ENCODE measurements at places on chromosomes 1 and 21. TPM values are rescaled to one million over a fixed set of nuclear protein-coding genes. Genes with fewer than 3 reads are reported as not detected.

DNA sequence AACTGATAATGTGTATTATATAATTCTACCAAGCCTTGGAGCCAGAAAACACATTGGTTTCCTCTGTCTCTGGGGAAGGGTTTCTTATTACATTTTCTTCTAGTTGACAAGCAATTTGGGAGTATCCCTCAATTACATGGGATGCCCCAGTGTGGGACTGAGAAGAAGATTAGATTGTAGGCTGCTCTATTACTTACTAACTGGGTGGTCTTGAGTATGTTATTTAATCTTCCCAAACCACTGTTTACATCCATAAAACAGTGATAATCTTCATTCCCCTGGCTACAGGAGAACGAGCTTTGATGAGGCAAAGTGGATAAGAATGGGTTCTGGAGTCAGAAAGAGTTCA lies 105.8 kb downstream of the TSEN15 start:
- peaks cover 8% of the 10 kb centered on the region for H3K4me1 ChIP-seq
- no peak for DNase-seq
- H3K27ac ChIP-seq, result no peak overlapping the region

- no peak overlapping the region for H3K27ac ChIP-seq
- no peak for DNase-seq
- H3K4me3 ChIP-seq, result no peak overlapping the region
- no peaks in the 10 kb centered on the region for H3K36me3 ChIP-seq
These were observed 167.5 kb upstream of the CAMK1G start for GRCh38 chr1:209416039-209416438.

DNA sequence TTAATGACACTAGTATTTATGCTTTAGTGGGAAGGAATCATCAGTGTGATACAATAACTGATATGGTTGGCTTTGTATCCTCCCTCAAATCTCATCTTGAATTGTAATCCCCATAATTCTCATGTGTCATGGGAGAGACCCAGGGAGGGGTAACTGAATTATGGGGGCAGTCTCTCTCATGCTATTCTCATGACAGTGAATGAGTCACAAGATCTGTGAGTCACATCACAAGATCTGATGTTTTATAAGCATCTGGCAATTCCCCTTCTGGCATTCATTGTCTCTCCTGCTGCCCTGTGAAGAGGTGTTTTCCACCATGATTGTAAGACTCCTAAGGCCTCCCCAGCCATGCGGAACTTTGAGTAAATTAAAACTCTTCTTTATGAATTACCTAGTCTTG lies 1760.3 kb downstream of the NCAM2 start:
- no peaks in the 10 kb centered on the region for H3K27me3 ChIP-seq
- H3K4me1 ChIP-seq, result no peaks in the 10 kb centered on the region
- H3K4me3 ChIP-seq, result no peak overlapping the region
- H3K27ac ChIP-seq, result no peak overlapping the region
- H3K36me3 ChIP-seq, result no peaks in the 10 kb centered on the region

Gene CFAP74
- not detected for total RNA-seq

DNA sequence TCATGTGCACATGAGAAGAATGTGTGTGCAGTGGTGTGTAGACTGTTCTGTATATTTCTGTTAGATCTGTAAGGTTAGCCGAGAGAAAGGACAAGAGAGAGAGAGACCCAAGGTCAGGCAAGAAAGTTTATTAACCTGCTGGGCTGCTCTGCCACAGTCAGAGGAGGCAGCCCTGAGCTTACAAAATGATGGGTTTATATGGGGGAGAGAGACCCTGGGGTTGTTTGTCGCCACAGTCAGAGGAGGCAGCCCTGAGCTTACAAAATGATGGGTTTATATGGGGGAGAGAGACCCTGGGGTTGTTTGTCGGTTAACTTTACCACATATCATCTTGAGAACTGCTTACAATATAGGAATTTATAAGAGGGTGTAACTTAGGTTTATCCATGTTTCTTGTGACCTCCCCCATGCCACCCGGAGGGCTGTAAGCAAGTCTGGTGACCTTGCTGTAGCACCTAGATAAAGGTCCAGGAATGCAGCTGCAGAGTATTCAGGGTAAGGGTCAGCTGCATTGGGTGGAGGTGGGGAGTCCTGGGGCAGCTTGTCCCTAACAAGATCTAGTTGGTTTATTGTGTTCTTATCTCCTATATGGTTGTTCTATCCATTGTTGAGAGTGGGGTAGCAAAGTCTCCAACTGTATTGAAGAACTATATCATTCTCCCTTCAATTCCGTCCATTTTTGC lies 9.3 kb upstream of the ZBTB40 start:
- no peaks in the 10 kb centered on the region for H3K4me1 ChIP-seq
- no peak overlapping the region for H3K27ac ChIP-seq
- H3K4me3 ChIP-seq, result no peak overlapping the region
- no peaks in the 10 kb centered on the region for H3K36me3 ChIP-seq
- H3K27me3 ChIP-seq, result no peaks in the 10 kb centered on the region

DNA sequence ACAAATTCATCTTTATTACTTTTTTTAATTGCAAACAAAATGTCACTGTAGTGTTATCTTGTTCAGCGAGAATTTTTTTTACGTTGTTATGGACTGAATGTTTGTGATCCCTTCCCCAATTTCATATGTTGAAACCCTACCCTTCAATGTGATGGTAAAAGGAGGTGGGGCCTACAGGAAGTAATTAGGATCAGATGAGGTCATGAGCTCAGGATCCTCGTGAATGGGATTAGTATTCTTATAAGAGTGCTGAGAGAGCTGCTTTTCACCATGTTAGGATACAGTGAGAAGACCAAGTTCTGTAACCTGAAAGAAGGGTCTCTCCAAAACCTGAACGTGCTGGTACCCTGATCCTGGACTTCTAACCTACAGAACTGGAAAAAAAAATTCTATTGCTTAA lies 646.0 kb upstream of the TMPRSS15 start:
- H3K27ac ChIP-seq, result no peak overlapping the region
- no peaks in the 10 kb centered on the region for H3K27me3 ChIP-seq

Gene OR6F1
- not detected for total RNA-seq

GRCh38 chr1:112515311-112516009 lies 6.7 kb downstream of the WNT2B start:
- H3K27ac ChIP-seq, result no peak overlapping the region
- H3K4me1 ChIP-seq, result no peaks in the 10 kb centered on the region
- H3K4me3 ChIP-seq, result no peak overlapping the region
- H3K27me3 ChIP-seq, result no peaks in the 10 kb centered on the region
- no peaks in the 10 kb centered on the region for H3K36me3 ChIP-seq

- no peaks in the 10 kb centered on the region for H3K36me3 ChIP-seq
- H3K4me1 ChIP-seq, result no peaks in the 10 kb centered on the region
- no peak overlapping the region for H3K27ac ChIP-seq
- H3K27me3 ChIP-seq, result no peaks in the 10 kb centered on the region
- H3K4me3 ChIP-seq, result no peak overlapping the region
These were observed 27.7 kb upstream of the DYRK1A start for GRCh38 chr21:37338671-37339551.

- DNase-seq, result no peak
- peak overlapping the region; percentile 18 for H3K27ac ChIP-seq
- H3K4me3 ChIP-seq, result no peak overlapping the region
These were observed 29.4 kb downstream of the VAV3 start for GRCh38 chr1:107935396-107936064.

Gene ZNF281
- total RNA-seq, result 20.7 TPM

GRCh38 chr1:65230731-65231481 lies 78.4 kb upstream of the DNAJC6 start:
- H3K36me3 ChIP-seq, result no peaks in the 10 kb centered on the region
- no peak for DNase-seq
- no peaks in the 10 kb centered on the region for H3K4me1 ChIP-seq
- H3K27me3 ChIP-seq, result no peaks in the 10 kb centered on the region
- H3K4me3 ChIP-seq, result no peak overlapping the region

Gene CD53
- total RNA-seq, result 386 TPM

Gene UCHL5
- 24.9 TPM for total RNA-seq

Gene SLFNL1
- total RNA-seq, result 0.47 TPM

- H3K27ac ChIP-seq, result peak overlapping the region; percentile 59
- peaks cover 67% of the 10 kb centered on the region for H3K4me1 ChIP-seq
- H3K27me3 ChIP-seq, result no peaks in the 10 kb centered on the region
These were observed 26.0 kb downstream of the S1PR1 start for GRCh38 chr1:101262630-101263348.

DNA sequence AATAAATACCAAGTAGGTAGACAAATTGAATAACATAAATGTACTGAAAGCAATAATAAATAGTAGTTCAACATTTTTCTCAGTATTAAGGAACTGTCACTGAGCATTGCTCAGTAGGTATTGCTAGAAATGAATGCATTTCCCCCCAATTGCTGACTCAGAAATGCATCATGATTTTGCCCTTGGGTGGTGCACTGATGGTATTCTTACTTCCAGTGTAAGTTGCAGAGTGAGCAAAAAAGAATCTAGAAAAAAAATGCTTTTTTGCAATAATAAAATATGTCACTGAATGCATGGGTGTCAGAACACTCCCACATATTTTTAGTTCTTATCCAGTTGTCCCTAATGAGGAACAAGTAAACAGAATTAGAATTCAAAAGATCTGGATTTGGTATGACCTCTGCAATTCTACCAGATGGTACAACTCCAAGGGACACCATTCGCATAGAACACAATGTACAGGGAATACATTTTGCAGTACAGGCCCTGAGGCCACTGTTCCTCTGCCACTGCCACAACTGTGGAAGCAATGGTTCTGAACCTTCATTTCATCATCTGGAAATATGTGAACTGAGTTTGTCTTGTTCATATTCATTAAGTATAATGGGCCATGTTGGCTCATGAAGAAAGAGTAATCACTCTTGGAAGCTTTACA lies 78.0 kb downstream of the ATP6V1G3 start:
- DNase-seq, result no peak
- H3K27me3 ChIP-seq, result no peaks in the 10 kb centered on the region
- H3K27ac ChIP-seq, result no peak overlapping the region
- H3K4me1 ChIP-seq, result no peaks in the 10 kb centered on the region

Gene SSBP3
- total RNA-seq, result 51.5 TPM

GRCh38 chr1:24860841-24861240 lies 69.2 kb downstream of the RUNX3 start:
- H3K4me1 ChIP-seq, result peaks cover 28% of the 10 kb centered on the region
- H3K4me3 ChIP-seq, result no peak overlapping the region
- peaks cover 4% of the 10 kb centered on the region for H3K27me3 ChIP-seq

GRCh38 chr21:31334648-31335121 lies 9.4 kb downstream of the TIAM1 start:
- H3K4me3 ChIP-seq, result no peak overlapping the region
- no peak overlapping the region for H3K27ac ChIP-seq
- DNase-seq, result no peak
- H3K4me1 ChIP-seq, result no peaks in the 10 kb centered on the region

Gene EFCAB14
- total RNA-seq, result 78.2 TPM

DNA sequence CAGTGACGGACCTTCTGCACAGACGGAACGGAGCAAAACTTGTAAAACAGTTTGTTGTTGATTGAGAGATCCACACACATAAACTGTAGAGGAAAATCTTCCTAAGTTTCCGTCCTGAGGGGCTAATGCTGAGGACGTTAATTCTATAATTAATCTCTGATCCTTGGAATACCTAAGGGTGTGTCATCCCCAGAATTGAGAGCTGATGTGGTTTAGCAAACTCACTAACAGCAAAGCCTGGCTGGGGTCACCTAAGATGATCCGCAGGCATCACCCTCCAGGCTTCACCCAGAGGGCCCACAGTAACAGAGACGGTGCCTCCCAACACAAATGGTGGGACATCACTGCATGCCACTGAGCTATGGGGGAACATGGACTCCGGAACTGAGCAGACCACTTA lies 97.5 kb downstream of the SMYD2 start:
- no peaks in the 10 kb centered on the region for H3K4me1 ChIP-seq
- no peaks in the 10 kb centered on the region for H3K36me3 ChIP-seq
- DNase-seq, result no peak
- H3K27me3 ChIP-seq, result no peaks in the 10 kb centered on the region

GRCh38 chr1:29532751-29533150 lies 296.4 kb downstream of the PTPRU start:
- H3K27me3 ChIP-seq, result no peaks in the 10 kb centered on the region
- no peaks in the 10 kb centered on the region for H3K4me1 ChIP-seq
- H3K27ac ChIP-seq, result no peak overlapping the region

DNA sequence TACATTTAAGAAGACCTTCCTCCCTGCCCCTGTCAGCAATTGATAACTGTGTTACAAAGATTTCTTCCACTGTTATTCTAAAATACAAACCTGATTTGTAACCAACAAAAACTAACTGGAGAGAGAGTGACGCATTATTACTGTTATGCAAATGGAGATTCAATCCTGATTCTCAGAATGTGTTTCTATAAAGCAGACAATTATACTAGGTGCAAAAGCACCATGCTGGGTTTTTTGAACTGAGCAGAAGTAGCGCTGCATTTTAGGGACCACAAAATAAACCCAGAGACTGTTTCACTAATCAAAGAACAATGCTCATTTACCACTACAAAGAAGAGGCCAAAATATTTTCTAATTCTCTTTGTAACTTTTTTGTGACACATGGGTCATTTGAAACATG lies 13.6 kb upstream of the GBP6 start:
- no peaks in the 10 kb centered on the region for H3K27me3 ChIP-seq
- H3K4me1 ChIP-seq, result no peaks in the 10 kb centered on the region
- H3K4me3 ChIP-seq, result no peak overlapping the region
- no peak overlapping the region for H3K27ac ChIP-seq

Gene C1orf141
- total RNA-seq, result not detected

- DNase-seq, result no peak
- H3K36me3 ChIP-seq, result no peaks in the 10 kb centered on the region
- H3K27ac ChIP-seq, result no peak overlapping the region
- no peaks in the 10 kb centered on the region for H3K4me1 ChIP-seq
These were observed 39.4 kb upstream of the GADD45A start for GRCh38 chr1:67645495-67646144.

GRCh38 chr1:198575798-198576641 lies 35.5 kb upstream of the ATP6V1G3 start:
- no peak for DNase-seq
- H3K36me3 ChIP-seq, result no peaks in the 10 kb centered on the region
- H3K27me3 ChIP-seq, result no peaks in the 10 kb centered on the region
- H3K4me1 ChIP-seq, result no peaks in the 10 kb centered on the region

Gene RPL11
- total RNA-seq, result 2,043 TPM

DNA sequence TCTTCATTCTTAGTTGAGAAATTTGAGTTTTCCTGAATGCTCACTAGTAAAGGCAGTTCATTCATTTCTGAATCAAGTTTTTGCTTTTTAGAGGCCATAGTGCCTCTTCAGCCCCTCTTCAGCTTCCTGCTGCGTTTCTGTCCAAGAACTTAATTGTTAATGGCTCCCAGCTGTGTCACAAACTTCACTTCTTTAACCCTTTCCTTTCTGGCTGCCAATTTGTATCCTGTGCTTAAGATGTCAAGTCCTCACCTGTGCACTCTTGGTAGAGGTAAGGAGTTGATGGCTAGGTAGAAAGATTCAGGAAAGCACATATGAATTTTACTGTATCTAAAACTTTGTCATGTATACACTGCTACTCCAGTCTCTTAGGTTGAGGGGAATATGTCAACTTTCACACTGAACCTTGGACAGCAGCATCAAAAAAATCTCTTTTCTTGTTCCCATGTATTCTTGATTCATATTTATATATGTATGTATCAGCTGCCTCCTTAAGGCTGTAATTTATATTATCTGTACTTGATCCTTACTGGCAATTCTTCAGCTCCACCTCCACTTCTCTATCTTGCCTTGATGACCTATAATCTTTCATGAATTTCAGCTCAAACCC lies 612.8 kb downstream of the LMO4 start:
- H3K4me1 ChIP-seq, result no peaks in the 10 kb centered on the region
- H3K4me3 ChIP-seq, result no peak overlapping the region
- H3K27ac ChIP-seq, result no peak overlapping the region
- no peaks in the 10 kb centered on the region for H3K36me3 ChIP-seq

GRCh38 chr1:59947047-59947938 lies 20.7 kb upstream of the CYP2J2 start:
- no peak overlapping the region for H3K4me3 ChIP-seq
- no peaks in the 10 kb centered on the region for H3K27me3 ChIP-seq
- no peaks in the 10 kb centered on the region for H3K36me3 ChIP-seq
- no peaks in the 10 kb centered on the region for H3K4me1 ChIP-seq

Data from T-cell (primary cell).